Umbilical cord (tissue), 2 donors: ENCODE measurements at places on chromosomes 4 and X. TPM values are rescaled to one million over a fixed set of nuclear protein-coding genes. Genes with fewer than 3 reads are reported as not detected.

Gene P2RY4
- 0.48 TPM for total RNA-seq

Gene DIPK2B
- total RNA-seq: 0.24 TPM

Gene VCX3B
- not detected for total RNA-seq

Gene SPANXD
- not detected for total RNA-seq

Gene HS6ST2
- total RNA-seq: 23.4 TPM

- no peak for DNase-seq
These were observed 75.5 kb downstream of the GALNT7 start for GRCh38 chr4:173243917-173244658.

DNA sequence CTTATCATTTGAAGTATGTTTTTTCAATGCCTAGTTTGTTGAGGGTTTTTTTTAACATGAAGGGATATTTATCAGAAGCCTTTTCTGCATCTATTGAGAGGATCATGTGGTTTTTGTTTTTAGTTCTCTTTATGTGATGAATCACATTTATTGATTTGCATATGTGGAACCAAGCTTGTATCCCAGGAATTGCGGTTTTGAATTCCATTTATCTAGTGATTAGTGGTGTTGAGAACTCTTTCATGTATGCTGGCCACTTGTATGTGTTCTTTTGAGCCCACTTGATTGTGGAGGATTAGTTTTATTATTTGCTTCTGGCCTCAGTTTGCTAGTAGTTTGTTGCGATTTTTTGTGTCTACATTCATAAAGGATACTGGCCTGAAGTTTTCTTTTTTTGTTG, 85.0 kb upstream of the CNKSR2 start:
- no peak for DNase-seq

- no peak for DNase-seq
These were observed 43.0 kb downstream of the C4orf33 start for GRCh38 chr4:129138810-129139496.

DNA sequence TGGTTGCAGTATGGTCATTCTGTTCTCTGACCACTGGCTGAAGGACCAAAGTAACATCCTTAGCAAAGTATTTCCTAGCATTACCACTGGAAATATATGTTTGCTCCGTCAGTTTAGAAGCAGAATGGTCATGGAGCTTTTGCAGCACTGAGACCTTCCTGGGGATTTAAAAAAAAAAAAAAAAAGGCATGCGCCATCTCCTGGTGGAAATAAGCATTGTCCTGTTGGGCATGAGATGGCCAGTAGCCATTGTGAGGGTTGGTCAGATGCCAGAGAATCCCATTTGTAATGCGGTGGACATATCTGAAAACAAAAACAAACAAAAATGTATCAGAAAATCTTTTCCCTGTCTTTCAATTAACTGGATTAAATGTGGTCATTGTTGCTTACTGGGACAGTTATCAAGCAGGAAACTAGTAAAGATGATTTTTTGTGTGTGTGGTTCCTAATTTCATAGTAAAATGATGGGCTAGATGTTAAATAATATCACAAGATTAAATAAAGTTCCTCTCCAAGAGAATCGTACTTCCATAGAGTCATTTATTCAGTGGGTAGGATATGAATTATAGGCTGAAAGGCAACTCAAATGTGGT, 139.6 kb downstream of the SOWAHB start:
- DNase-seq: peak; percentile 60

- DNase-seq: no peak
These were observed 250.8 kb upstream of the SFRP2 start for GRCh38 chr4:154039435-154040343.

DNA sequence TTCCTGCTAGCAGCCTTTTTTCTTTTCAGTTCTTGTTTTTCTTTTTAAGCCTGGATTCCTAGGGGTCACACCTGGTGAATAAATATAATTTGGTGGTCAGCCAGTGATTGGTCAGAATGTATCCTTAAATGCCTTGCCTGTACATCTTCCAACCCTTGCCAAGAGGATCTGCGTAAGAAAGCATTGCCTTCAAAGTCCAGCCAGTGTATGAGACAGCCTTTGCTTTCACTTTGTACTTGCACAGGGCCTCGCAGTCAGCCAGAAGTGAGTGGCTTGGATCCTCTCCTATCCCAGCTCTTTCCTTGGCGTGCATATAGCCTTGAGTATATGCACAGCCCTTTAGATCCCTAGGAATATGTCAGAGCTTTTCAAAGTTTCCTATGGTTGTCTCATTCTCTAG, 22.2 kb downstream of the KANTR start:
- DNase-seq: peak; percentile 38

- DNase-seq: no peak
These were observed 329.5 kb upstream of the ZFP42 start for GRCh38 chr4:187666034-187666433.

- no peak for DNase-seq
These were observed 87.0 kb upstream of the USP38 start for GRCh38 chr4:143097751-143098150.

- DNase-seq: no peak
These were observed 12.2 kb downstream of the MTTP start for GRCh38 chr4:99586797-99587196.

- no peak for DNase-seq
These were observed 94.6 kb downstream of the PAPSS1 start for GRCh38 chr4:107625391-107625902.
